ENCODE measurements at places on chromosomes 5 and 9.

DNA sequence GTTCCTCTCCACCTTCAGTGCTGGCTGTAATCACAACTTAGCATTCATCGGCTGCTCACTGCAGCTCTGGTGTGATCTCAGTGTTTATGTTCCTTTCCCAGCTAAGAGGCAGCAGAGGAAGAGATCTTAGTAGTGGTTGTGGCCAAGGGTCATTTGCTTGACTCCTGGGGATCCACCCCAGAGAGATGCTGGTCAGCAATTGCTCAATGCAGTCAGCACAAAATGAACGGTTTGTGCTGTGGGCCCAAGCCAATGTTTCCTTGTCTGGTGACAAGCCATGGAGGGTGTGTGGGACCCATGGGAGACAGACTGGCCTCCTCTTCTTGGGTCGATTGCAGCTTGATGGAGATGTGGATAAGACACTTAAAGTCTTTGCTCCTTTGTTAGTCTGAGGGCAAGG is 16.1 kb upstream of the FRMD3 start:
- no peak for DNase-seq

DNA sequence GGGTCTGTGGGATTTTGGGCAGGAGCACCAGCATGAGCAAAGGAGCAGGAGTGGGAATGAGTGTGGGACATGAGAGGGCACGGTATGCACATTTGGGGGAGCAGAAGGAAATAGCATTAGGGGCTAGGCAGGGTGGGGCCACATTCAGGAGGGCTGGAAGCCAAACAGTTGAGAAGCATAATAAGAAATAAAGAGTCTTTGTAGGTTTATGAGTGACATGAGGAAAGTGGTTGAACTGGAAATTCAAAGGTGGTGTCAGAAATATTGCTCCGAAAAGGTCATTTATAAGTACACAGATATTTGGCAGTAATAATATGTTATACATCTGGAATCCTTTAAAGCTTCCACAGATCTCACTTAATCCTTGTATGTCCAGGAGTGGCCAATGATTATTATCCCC is 26.4 kb downstream of the ARHGEF28 start:
- no peak for DNase-seq

GRCh38 chr5:73940026-73940425 is 314.0 kb downstream of the ARHGEF28 start:
- peak; percentile 33 for DNase-seq

DNA sequence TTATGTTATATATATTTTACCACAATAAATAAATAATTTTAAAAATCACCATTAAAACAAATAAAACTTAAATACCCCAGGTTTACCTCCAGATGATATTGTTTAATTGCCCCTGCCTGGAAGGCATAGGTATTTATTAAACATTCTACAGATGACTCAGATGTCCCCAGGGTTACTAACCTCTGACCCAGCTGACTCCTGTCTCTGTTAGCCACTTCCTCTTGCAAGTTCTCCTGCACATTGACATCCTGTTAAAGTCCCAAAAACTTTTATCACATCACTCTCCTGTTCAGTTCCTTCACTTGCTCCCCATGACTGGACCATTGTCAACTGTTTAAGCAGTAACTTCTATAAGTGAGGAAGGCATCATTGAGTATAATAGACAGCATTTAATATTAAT is 37.0 kb upstream of the RAB3C start:
- DNase-seq, result no peak

- DNase-seq, result peak; percentile 88
Observed at GRCh38 chr5:14250084-14250695, 107.0 kb downstream of the TRIO start.

DNA sequence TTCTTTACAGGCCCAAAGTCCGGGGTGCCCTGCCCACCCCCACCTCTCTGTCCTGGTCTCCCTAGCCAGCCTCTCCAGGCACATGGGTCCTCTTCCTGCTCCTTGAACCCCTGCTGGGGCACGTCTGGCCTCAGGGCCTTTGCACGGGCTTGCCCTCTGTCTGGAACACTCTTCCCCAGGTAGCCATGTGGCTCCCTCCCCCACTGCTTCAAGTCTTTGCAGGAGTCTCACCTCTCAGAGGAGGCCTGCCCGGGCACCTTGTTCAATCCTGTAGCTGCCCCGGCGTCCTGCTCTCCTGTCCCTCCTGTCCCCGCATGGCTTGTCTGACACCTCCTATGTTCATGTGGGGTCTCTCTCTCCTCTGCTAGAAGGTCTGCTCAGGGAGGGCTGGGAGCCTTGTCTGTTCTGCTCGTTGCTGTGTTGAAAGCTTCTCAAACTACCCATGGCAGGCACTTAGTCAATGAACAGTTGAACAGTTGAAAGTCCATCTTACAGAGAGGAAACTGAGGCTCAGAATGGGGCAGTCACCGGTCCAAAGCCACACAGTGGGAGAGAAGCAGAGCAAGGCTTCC is 241.4 kb downstream of the PBX3 start:
- DNase-seq, result peak; percentile 3

DNA sequence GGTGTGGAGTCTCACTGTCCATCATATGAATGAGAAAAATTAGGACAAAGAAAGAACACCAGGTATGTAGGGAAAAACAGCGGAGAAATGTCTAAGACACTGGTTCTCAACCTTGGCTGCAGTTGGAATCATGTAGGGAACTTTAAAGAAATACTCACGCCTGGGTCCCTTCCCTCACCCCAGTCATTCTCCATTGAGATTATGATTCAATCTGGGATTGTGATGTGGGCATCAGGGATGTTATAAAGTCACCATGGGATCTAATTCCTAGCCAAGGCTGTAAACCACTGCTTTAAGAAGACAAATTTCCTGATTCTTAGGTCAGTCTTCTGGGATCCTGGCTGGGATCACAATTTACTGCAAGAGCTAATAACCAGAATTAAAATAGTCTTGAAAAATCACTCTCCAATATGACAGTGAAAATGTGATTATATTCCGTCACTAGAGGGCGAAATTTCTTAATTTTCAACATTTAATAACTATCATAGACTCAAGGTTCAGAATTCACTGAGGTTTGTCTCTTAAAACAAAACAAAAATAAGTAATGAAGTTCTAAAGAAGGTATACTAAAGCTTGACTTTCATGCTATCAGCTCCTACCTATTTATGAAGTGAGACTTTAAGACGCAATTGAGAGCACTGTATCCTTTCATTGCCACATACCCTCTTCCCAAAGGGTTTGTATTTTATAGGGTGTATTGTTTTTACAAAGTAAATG is 60.5 kb downstream of the GLDC start:
- no peak for DNase-seq

DNA sequence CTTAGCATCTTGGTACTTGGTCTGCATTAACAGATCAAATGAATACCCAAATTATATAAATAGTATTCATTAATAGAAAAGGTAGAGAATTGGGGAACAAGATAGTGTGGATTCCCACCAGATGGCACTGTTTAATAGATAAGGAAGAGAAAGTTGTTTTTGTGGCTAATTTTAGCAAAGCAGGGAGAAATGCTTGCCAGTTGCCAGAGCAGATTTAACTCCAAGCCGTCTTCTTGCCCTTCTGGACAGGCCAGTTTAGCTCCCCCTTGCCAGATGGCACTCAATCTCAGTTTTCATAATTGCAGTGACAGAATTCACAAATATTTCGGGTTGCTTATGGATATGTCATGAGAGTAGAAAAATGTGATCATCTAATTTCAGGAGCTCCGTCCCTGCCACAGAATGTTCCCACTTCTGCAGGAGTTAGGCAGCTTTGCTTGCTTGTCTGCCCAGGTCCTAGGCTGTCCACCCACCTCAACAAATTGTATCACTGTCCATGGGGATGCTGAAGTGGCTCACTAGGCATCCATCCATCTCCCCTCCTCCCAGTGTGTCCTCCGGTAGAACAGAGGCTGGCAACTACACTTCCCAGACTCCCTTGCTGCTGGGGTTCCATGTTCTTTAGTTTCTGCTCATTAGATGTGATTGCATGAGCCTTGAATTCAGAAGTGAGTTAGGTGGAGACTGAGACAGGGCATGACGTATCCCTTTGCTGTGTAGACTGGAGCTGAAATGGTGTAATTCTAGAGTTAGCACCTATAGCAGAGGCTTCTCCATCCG is 11.8 kb upstream of the HEXB start:
- DNase-seq, result no peak

DNA sequence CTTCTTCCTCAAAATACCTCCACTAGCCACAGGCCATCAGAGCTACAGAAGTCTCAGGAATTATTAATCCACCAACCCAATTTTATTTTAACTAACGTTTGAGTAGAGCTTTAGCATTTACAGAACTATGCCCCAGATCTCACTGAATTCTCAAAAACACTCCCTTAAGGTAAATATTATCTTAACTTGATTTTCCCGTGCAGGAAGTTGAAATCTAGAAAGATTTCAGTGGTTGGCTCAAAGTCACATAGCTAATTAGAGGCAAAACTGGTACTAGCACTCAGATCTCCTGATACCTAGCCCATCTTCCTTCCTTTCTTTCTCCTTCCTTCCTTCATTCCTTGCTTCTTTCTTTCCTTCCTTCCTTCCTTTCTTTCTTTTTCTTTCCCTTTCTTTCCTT is 298.3 kb downstream of the ENC1 start:
- no peak for DNase-seq

All from femur (tissue), 1 donor.